Left ventricle myocardium superior (tissue), 1 donor: ENCODE measurements at places on chromosomes 11 and 22. TPM values are rescaled to one million over a fixed set of nuclear protein-coding genes. Genes with fewer than 3 reads are reported as not detected.
A peak's percentile ranks its signal among the peaks of the same experiment; 100 is the strongest.

DNA sequence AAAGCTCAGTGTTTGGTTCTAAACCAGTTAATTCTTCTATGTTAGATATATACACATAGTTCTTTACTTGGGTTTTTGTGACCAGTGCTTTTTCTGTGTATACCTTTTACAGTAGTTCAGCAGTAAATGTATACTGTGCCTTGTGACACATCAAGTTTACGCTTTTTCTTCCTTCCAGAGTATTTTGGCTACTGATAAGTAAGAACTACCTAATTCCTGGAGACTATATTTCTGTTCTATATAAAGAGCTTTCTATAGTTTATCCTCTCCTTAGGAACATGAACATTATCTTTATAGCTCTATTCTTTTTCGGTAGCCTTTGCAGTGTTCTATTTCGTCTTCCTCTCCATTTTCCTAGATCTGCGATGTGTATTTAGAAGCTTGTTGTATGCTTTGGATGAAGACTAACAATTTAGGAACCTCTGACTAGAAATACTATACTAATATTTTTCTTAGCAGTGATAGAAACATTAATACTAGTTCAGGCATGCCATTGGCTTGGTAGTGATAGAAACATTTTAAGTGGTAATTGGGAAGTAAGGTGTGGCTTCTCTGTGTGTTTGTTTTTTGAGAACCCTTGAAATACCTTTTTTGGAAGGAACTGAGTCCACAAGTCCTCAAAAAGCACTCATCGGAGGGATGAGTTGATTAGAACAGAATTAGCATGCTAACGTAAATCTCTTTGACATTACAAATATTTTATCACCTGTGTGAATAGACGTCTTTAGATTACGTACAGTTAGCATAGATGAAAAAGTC is 74.6 kb downstream of the ARHGEF12 start:
- DNase-seq = no peak

DNA sequence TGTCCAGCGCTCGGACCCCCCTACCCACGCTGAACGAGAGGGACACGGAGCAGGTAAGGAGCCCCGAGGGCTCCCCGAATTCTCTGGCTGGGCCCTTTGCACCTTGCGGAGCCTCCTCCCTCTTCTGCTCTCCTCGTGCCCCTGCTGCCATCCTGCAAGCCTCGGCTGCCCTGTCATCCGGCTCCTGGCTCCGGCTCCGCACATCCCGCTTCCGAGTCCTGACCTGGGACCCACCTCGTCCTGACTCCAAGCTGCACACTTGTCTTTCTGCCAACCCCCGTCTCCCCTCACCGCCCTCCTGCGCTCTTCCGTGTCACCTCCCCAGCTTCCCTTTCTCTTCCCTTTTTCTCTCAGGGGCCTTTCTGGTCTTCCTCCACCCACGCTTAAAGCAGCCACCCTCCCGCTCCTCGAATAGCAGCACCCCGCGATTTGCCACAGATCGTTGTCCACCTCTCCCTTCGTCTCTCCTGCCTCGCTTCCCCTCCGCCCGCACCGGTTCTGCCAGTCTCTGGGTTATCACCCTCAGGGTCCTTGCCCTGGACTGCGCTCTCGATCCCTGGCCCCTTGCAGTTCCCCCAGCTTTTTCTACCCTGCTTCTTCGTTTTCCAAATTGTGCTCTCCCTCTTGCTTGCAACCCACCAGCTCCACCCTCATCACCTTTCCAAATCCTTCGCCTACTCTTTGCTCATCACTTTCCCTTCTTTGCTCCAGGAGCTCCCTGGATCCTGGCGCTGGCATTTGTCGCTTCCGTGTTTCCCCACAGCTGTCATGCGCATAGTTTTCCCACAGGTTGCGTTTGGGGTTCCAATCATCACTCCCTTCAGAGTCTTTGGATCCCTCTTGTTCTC is 822 bp downstream of the MARK2 start:
- peak; percentile 37 for DNase-seq

DNA sequence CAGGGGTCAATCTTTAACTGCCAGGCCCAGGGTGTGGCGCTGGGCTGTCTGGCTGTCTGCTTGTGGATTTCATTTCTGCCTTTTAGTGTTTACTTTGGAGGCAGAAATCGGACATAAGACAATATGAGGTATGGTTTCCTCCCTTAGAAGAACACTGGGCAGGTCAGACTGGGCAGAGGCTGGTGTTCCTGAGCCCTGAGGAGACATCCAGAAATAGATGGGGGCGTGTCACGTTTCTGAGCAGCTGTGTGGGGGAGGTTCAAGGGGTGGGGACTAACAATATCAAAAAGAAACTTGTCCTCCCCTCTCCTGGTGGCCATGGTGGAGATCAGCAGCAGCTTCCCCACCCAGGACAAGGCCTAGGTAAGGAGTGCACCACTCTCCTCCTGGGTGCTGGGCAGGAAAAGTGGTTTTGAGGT is at the start of gene ART1:
Gene ART1 (plus strand): TSS at position 312 of the 419 bp plus-strand sequence. CDS start 14,086 bp downstream, outside the sequence.
- DNase-seq = peak; percentile 56

Gene BDNF
- 2.4 TPM for total RNA-seq

Gene C11orf16
- not detected for total RNA-seq
